ENCODE measurements at places on chromosomes 16 and 17.

DNA sequence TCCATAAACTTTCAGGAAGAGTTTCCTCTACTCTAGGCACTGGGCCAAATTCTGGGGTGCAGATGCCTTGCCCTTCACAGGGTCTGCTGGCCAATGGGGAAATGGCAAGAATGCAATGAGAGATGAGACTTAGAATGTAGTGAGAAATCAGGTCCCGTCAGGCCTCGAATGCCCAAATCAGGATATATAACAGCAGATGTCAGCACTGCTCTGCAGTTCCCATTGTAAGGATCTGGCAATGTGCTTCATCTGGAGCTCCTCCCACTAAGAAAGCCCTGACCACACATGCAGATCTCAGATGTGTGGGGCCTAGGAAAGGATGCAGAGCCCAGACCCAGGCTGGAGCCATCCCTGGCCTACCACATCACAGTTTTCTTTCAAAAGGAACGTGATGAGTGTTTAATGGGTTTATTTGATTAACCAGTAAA lies 13.9 kb upstream of the LPCAT2 start:
- DNase-seq, result no peak

- no peak for DNase-seq
Observed at GRCh38 chr16:17365591-17366298, 105.0 kb downstream of the XYLT1 start.

GRCh38 chr17:79281803-79282202 lies 207.2 kb downstream of the ENGASE start:
- DNase-seq, result no peak

- DNase-seq, result no peak
Observed at GRCh38 chr16:64295466-64295865, 826.4 kb downstream of the CDH11 start.

DNA sequence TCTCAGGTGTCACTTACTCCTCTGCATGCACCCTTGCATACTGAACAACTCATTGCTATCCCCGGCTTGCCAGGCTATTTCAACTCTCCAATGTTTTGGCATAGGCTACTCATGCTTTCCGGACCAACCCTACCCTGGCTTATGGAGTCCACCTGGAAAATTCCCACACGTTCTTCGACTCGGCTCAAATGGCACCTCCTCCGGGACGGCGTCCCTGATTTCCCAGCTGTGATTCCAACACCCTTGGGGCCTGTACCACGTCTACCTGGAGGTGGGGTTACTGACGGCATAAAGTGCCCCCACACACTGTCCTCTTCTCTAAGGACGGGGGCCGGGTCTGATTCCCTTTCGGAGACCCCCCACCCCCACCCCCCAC lies 498 bp downstream of the SMYD4 start:
- no peak for DNase-seq

GRCh38 chr16:27746076-27746855 lies 196.3 kb downstream of the KATNIP start:
- no peak for DNase-seq

DNA sequence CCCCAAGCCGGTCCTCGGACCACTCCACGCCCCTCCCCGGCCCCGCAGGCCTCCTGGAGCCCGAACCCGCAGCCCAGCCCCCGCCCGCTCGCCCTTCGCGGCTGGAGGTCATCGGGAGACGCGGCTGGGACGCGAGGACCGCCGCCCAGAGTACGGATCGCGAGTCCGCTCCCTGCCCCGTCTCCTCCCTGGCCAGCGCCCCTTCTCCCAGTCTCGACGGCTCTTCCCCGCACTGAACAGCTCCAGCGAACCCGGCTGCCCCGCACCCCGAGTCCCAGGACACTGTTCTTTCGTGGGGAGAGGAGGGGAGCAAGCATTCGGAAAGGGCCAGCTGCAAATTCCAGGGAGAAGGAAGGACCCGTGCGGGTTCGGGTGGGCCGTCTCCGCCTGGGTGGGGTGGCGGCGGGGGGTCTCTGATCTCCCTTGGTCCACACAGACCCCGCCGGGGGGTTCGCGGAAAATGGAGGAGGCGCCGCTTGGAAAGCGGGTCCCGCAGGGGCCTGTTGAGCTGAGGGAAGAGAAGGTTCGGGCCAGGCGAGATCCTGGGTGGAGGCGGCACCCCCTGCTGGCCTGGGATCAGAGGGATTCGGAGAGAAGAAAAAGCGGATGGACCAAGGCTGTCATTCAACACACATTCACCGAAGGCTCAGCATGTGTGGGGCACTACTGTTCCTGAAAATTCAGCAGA lies 632 bp upstream of the RTN4RL1 start:
- peak; percentile 36 for DNase-seq

GRCh38 chr17:66578781-66579489 lies 256.0 kb upstream of the CACNG5 start:
- DNase-seq, result no peak

DNA sequence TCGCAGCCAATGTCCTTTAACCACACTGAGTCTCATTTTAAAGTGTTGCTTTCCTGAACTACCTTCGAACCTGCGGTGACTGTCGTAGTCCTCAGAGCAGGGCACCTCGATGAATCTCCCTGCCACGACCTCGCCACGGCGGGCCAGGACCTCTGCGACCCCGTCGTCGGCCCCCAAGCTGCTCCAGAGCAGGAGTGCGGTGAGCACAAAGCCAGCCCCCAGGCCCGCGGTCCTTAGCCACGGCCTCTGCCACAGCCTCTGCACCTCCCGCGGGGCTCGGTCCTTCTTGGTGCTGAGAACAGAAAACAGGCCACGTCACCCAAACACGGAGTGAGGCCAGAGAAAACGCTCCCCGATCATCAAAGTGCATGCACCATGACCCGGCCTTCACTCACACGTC lies 2.8 kb upstream of the HEXD start:
- DNase-seq, result no peak

DNA sequence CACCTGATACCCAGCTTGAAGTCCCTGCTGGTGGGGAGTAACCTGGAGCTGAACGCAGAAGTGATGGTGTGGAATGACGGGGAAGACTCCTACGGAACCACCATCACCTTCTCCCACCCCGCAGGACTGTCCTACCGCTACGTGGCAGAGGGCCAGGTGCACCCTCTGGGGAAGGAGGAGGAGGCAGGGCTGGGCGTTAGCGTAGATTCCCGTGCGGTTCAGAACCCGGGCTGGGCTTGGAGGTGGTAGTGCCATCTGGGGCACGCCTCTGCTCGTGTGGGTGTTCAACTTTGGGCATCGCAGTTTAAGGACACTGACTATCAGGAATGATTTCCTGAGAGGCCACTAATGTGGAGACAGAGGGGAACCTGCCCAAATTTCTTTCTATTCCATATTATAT lies 18.3 kb downstream of the ITGAX start:
- no peak for DNase-seq

GRCh38 chr16:7400117-7400890 lies 67.7 kb downstream of the RBFOX1 start:
- DNase-seq, result no peak

DNA sequence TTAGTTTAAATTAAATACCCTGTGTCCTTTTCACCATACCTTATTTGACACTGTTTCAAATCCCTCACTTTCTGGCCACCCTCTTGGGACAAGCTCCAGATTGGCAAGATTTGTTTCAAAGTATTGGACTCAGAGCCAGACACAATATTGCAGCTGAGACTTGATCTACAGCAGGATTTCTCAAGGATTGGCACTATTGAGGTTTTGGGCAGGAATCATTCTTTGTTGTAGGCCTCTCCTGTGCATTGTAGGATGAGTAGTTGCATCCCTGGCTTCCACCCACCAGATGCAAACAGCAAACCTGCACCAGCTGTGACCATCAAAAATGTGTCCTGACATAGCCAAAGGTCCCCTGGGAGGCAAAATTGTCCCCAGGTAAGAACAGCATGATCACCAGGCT lies 181.2 kb downstream of the CHD9NB start:
- DNase-seq, result no peak

DNA sequence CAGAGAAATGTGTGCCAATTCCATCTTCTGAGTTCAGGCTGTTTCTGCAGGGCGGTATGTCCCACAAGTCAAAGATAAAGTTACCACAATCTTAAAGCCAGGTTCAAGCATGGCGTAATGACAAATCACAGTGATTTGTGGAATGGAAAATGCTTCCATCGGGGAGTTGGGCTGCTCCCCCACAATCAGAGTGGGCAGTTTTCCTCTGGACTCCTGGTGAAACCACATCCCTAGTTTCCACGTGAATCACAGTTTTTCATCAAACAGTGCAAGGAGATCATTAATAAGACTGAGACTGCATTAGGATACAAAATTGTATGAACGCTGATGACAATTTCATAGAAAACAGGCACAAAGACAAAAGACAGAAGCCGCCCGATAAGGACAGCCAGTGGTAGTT lies 3.6 kb downstream of the LITAF start:
- DNase-seq, result no peak

DNA sequence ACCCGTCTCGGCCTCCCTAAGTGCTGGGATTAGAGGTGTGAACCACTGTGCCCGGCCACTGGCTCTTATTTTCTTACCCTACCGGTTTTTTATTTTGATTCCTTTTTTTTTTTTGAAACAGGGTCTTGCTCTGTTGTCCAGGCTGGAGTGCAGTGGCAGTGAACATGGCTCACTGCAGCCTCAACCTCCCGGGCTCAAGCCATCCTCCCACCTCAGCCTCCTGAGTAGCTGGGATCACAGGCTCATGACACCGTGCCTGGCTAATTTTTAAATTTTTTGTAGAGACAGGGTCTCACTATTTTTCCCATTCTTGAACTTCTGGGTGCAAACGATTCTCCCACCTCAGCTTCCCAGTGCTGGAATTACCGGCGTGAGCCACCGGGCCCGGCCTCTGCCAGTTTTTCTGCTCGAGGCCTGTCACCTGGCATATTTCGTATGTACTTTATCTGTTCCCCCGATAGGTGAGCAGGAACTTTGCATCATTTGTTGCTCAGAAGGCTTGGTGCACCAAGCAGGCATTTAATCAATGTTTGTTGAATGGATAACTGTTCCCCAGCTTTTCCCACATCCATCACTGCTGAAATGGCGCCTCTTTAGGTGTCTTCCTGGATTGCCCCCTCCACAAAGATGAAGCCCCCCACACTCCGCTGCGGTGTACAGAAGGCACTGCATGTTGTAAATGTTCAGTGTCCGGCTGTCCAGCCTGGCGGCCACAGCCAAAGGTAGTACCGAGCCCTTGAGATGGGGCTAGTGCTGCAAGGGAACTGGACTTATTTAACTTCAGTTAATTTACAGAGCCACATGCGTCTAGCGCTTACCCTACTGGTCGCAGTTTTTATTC lies 858 bp upstream of the TELO2 start:
- DNase-seq, result no peak

DNA sequence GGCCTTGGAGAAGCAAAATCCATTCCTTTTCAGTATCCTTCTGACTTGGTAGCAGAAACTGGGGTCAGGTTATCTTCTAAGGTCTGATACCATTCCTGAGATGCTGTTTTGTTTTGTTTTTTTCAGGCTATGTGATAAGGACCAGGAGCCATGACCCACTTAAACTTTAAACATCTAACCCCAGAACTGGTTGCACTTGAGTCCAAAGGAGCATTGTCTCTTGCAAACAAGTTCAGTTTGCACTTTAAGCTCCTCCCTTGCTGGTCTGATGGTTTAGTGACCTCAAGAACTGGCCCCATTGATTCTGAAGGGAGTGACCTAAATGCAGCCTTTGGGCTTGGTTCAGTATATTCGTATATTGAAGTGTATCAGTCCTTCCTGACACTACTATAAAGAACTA lies 75.2 kb downstream of the ERCC4 start:
- DNase-seq, result no peak

DNA sequence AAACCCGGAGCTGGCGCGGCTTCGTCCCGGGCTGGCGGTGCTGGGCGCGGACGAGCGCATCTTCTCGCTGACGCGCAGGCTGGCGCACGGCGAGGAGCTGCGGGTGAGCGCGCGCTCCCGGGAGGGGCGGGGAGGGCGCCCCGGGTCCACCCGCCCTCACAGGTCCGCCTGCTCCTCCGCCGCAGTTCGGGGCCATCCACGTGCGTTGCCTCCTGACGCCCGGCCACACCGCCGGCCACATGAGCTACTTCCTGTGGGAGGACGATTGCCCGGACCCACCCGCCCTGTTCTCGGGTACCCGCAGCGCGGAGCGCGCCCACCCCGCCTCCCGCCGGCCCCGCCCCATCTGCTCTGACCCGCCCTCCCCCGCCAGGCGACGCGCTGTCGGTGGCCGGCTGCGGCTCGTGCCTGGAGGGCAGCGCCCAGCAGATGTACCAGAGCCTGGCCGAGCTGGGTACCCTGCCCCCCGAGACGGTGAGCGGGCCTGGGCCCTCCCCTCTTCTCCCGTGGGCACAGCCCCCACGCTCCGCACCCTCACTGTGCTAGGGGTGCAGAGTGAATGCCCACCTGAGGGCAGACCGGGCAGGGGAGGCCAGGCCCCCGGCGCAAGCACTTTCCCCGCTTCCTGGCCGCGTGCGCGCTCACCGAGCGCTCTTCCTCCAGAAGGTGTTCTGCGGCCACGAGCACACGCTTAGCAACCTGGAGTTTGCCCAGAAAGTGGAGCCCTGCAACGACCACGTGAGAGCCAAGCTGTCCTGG lies 1.4 kb downstream of the HAGHL start:
- DNase-seq, result peak; percentile 75

GRCh38 chr16:56606476-56607108 lies 1.8 kb upstream of the MT2A start:
- no peak for DNase-seq

- DNase-seq, result no peak
Observed at GRCh38 chr17:59193336-59193862, 16.4 kb upstream of the SMG8 start.

- DNase-seq, result no peak
Observed at GRCh38 chr16:79317521-79317920, 283.0 kb downstream of the MAF start.

- DNase-seq, result no peak
Observed at GRCh38 chr17:27965224-27965623, 72.1 kb upstream of the LYRM9 start.

GRCh38 chr16:29743827-29744531 lies 1.8 kb downstream of the C16orf54 start:
- peak; percentile 75 for DNase-seq

DNA sequence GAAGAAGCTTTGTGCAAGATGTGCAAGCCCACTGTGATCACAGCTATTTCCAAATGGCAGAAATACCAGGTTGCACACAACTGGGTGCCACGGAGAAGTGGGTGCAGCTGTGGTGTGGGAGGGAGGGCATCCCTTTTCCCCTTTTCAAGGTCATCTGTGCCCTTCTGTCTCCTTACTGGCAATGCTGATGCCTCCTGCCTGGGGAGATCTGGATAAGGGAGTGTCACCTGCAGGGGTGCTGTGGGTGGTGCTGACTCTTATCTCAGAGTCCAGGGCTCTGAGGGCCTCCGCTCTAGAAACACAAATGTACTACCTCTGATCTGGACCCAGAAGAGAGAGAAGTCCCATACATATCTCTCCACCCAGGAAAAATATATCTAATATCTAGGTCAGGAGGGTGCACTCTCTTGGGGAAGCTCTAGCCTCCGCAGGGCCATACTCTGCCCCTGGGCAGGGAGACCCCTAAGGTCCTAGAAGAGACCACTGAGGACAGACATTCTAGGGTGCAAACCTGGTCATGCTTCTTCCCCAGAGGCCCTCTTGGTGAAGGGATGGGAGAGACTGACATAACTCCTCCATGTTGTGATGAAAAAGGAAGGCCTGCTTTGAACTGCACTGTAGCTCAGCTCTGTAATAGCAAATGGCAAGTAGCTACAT lies 18.5 kb downstream of the NPRL3 start:
- no peak for DNase-seq

GRCh38 chr17:46756081-46756735 lies 62.3 kb downstream of the WNT3 start:
- no peak for DNase-seq

GRCh38 chr17:1626333-1626732 lies 2.3 kb downstream of the SLC43A2 start:
- DNase-seq, result no peak

All from CD4-positive, alpha-beta T cell treated with Interleukin-10 for 1 hour (primary cell).